LoVo (cell line): ENCODE measurements at places on chromosomes 11 and 22.

DNA sequence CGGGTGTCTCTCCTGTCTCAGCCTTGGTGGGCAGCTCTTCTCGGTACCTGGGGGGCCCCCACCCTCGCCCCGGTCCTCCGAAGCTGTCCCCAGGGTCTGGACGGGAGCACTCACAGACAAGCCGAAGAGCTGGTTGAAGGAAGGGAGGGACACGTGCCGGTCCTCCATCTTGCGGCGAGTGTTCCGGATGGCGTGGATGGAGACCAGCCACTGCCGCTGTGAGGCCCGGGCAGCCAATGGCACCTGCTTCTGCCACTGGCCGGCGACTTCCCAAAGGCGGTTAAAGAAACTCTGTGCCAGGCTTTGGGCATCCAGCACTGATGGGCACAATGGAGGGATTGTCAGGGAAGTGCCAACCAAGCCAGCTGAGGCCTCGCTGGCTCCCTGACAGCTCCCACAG, 18.7 kb downstream of the PPM1F start:
- no peak for DNase-seq

GRCh38 chr22:39169797-39170466, 17.5 kb upstream of the CBX7 start:
- no peak for DNase-seq

DNA sequence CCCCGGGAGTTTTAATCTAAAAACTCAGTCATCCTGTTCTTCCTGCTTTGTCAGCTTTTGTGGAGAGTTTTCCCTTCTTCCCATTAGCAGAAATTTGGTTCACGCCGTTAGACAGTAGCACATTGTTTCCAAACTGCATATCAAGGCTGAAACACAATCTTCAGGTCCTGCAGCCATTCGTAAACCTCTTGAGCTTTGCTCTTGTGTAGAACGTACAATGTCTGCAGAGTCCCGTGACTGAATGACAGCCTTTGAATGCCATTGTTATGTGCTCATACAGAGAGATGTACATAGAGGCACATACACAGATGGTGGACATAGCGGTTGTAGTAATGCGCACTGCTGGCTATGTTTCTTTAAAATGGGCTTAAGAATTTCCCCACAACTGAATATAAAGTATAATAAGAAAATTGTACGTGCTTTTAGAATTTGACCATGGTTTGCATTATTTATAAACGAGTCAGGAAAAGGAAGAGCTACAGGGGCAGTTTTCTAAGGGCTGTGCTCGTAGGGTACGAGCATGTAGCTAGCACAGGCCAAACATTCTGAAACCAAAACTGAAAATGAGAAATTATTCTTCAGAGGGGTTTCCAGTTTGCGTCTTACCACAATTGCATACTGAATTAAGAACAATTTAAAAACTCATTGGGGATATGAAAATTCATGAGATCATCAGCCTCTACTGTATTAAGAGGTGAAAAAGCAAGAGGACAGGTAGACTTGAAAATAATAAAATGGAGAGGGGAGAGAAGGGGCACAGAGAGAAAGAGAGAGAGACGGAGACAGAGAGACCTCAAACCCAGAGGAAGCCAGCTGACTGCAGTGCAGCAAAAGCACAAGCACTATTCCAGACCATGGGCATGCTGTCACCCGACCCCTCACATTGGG, 310.1 kb downstream of the CADM1 start:
- no peak for DNase-seq

GRCh38 chr22:45879552-45879949, 97.4 kb downstream of the WNT7B start:
- DNase-seq = no peak

DNA sequence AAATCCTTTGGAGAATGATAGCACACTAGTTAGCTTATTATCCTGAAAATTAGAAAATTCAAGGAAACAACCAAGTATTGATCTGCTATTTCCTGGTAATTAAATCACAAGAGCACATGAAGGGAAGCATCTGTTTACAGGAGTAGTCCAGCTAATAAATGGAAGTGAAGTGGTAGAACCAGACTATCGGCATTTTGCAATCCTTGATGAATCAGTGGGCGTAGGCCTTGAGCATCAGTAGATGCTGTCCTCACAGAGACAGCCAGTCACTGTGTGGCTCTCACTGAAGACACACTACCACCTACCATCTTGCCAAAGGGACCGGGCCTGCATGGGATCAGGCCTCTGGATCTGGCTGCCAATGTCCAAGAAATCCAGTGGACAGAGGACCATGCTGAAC, 69.8 kb downstream of the FBLN1 start:
- no peak for DNase-seq

GRCh38 chr11:26088391-26088790, 243.5 kb upstream of the ANO3 start:
- DNase-seq = no peak

DNA sequence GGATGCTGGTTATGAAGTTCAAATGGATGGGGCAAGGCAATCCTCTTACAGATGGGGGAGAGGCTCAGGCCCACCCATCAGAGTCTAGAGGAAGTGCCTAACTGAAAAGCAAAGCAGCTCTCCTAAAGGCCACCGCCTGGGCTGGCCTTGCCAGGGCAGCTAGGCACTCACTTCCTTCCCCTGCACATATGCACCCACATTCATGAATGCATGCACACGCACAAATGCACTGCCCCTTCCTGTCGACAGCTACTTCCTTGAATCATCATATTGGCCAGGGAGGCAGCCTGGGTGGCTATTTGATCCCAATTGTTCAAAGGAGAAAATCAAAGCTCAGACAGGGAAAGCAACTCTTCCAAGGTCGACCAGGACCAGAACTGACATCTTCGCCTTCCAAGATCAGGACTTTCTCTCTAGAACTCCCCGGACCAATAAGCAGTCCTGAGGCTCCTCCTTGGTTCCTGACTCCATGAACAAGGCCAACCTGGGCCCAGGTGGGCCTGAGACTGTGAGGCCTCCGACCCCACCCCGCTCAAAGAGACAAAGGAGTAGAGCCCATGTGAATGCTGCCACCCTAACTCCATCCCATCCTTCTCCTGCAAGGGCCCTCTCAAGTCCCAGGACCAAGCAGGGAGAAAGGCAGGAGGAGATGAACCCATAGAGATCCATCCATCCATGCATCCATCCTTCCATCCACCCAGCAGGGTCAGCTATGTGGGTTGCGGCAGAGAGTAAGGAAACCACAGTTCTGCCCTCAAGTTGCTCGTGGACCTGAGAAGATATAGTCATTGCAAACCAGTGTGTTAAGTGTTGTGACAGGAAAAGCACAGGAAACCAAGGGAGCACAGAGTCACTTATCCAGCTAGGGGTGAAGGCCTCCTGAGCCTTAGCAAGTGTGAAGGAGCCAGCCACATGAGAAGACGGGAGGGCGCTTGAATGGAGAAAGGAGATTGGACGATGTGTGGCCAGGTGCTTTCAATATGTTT, 35.4 kb upstream of the LMO1 start:
- no peak for DNase-seq

GRCh38 chr22:23268139-23268712, 87.9 kb downstream of the BCR start:
- DNase-seq = no peak

GRCh38 chr22:44212936-44213335, 32.2 kb downstream of the PARVG start:
- no peak for DNase-seq

DNA sequence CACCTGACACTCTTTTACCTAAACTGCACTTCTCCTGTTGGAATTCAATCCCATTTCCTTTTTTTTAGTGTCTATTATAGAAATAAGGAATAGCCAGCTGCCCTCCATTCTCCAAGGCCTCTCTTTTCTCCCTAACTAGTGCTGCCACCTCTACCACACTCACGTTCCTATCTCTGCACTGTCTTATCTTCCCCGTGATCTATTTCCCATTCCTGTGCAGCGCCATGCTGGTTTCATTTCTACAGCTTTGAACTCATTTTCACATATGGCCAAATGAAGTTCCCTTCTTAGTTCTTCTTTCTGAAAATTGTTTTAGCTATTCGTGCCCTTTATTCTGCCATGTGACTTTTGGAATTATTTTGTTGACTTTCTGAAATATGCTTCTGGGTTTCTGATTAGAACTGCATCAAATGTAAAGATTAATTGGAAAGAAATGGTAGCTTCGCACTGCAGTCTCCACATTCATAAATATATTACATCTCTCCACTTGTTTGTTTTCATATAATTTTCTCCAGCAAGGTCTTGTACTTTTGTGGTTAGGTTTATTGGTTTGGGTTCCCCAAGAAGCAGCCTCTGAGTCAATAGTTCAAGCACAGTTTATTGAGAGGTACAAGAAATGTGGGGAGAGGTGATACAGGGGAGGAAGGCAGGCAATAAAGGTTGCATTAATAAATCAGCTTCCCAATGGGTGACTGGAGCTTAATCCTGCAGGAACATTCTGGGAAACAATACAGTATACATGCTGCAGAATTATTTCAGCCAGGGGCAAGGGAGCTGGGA, 43.7 kb upstream of the DRD2 start:
- no peak for DNase-seq

DNA sequence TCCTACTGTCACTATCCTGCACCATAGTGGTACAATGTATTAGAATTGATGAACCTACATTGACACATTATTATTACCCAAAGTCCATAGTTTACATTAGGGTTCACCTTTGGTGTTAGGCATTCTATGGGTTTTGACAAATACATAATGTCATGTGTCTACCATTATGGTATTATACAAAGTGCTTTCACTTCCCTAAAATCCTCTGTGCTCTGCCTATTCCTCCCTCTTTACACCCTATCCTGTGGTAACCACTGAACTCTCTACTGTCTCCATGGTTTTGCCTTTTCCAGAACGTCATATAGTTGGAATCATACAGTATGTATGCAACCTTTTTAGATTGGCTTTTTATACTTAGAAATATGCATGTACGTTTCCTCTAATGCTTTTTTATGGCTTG, 51.5 kb downstream of the CCDC15 start:
- no peak for DNase-seq

DNA sequence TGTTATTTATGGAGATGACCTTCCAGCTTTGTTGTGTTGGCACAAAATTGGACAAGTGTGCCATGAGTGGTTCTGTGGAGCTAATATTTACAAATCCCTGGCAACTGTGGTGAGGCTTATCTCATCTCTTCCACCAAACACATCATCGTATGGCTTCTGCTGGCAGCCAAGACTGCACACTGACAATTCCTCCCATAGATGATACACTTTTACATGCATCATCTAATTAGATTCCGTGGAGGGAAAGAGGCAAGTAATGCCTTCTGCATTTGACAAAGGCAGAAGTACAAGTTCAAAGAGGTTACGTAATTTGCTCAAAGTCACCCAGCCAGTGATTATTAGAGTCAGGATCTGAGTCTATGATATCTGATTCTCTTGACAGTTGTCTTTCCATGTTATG, 62.7 kb upstream of the KIRREL3 start:
- DNase-seq = no peak

DNA sequence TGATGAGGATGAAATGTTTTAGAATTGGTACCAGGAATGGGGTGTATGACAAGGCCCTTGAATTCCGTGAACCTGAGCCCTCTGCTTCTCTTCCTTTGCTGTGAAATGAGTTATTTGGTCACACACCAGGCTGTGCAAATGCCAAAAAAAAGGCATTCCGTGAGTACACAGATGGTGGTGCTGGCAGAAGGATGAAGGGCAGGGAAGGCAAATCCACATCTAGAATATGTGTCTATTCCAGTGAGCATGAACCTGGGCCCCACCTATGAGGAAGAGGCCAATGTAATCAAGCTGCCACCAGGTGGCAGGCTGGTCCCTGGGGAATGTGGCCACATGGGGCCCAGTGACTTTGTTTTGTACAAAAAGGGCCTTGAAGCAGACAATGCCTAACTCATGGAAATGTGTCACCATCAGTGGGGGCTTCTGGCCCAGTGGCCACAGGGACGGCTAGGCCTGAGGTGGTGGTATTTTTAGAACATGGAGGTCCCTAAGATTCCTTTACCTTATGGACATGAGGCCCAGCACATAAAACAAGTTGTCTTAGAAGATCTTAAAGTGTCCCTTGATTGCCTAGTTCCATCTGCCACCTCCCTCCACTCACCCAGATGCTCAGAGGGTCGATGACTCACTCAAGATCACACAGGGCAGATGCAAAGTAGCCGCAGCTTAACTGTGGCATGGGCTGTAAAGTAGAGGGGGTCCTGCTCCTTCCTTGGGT, 3.9 kb upstream of the RNF215 start:
- DNase-seq = peak; percentile 75
